ENCODE measurements at places on chromosomes 7 and 10.
A peak's percentile ranks its signal among the peaks of the same experiment; 100 is the strongest.

DNA sequence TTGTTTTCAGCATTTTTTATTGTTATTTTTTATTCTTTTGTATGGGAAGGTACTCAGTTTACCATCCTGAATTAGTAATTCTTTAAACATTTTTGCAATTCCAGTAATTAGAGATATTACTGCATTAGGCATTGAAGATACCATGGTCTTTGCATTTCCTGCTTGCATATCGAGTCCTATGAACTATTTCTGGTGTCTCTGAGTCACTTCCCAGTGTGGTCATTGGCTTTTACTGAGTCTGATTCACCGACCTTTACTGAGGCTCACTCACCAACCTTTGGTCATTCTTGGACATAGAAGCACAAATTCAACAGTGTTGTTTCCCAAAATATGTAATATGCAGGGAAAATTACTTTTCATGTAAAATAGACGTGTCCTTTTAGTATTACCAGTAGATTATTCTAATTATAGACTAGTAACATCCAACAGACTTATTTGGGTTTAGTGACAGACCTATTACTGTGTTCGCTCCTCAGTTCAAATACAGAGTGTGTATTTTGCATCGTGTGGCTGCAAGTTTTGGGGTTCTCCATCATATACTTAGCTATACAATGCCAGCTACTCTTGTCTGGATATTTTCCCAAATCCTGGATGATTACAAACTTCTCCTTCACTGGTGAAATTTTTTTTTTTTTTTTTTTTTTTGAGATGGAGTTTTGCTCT lies 180.7 kb upstream of the PRSS1 start:
- no peak for DNase-seq

GRCh38 chr7:159084069-159084801 lies 60.4 kb downstream of the VIPR2 start:
- DNase-seq, result no peak

- DNase-seq, result no peak
Observed at GRCh38 chr10:28973309-28973972, 296.1 kb downstream of the BAMBI start.

DNA sequence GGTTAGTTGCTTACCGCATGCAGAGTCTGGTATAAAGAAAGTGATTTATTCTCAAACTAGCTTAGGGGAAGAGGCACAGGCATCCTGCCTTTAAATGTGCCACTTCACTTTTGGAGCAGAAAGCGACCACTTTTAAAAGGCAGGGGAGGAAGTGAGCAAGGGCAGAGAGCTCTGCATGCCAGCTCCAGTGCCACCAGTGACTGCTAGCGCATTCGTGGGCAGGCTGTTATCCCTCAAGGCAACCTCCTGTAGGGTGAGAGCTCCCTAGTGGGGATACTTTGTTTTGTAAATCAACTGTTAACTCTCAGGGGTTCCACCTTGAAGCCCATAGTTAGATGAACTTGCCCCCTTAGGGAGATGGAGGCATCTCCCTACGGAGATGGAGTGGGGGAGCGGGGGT lies 29.4 kb upstream of the GRB10 start:
- DNase-seq, result no peak

GRCh38 chr7:35670856-35671569 lies 23.9 kb downstream of the HERPUD2 start:
- no peak for DNase-seq

GRCh38 chr10:58791137-58791536 lies 278.5 kb downstream of the BICC1 start:
- no peak for DNase-seq

DNA sequence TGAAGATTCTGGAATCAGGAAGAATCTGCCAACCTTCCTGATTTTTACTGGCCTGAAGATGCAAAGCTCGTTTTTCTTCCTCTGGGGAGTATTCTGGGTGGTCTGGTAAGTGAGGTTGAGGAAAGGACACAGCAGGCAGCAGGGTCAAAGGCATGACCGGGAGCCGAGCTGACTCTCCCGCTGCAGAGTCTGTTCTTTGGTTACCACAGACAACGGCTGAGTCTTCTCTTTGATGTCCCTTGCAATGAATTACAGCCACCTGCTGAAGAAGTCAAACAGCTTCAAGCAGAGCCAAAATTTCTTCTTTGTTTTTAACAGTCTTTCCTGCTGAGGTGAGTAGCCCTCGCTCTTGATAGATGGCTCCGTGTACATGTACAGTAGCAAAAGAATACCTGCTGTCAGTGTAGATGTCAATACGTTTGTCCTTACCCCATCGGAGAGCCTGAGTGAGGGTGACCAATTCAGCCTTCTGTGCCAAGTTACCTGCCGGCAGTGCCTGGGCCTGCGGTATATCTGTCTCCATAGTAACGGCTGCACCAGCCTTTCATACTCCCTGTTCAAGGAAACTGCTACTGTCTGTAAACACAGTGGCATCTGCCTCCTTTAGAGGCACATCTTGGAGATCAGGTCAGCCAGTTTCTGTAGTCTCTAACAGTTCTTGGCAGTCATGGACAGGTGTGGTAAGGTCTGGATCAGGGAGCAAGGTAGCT lies 76.4 kb downstream of the PRR15 start:
- DNase-seq, result peak; percentile 50

GRCh38 chr7:131186816-131187215 lies 140.9 kb upstream of the MKLN1 start:
- DNase-seq, result no peak

DNA sequence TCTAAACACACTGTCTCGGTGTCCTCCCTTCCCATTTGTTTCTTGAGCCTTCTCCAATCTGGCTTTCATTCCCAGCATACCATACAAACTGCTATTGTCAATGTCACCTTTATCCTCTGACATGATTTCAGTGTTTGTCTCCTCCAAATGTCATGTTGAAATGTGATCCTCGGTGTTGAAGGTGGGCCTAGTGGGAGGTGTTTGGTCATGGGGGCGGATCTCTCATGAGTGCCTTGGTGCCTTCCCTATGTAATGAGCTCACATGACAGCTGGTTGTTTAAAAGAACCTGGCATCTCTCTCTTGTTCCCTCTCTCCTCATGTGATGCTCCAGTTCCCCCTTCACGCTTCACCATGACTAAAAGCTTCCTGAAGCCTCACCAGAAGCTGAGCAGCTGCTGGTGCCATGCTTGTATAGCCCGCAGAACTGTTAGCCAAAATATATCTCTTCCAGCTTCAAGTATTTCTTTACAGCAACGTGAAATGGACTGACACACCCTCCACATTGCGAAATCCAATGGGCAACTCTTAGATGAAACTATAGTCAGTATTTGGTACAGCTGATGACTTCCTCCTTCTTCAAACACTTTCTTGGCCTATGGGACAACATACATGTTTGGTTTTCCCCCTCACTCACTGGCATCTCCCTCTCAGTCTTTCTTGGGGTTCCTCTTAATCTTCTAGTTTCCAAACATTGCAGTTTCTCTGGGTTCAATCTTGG lies 27.8 kb downstream of the RNLS start:
- DNase-seq, result no peak

DNA sequence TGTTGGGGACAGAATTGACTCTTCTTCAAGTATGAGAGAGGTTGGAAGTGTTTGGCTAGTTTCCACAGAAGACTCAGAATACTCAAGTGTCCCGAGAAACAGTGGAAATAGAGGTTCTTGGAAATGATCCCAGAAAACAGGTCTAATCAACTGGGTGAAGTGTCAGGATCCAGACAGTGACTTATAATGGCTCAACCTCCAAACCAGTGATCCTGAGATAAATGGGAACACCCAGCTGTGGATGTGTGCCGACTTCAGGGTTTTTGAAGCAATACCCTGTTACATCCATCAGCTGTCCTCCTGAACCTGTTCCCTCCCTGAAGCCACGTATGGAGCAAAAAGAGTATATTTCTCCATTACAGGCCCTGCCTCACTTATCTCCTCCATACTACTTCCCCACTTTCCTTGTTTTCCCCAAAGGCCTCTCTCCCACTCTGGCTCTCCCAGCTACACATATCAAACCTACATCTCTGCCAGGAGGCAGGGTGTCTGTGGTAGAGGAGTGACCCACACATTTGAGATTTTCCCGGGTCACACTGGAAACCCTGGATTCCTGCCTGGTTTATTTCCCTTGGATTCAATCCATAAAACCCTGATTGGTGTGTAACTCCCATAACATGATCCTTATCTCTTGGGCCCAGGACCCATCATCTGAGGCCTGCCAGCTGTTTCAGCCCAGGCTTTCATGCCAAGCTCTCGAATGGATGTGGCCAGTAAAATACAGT lies 17.6 kb upstream of the ELOVL3 start:
- no peak for DNase-seq

GRCh38 chr10:22071332-22071731 lies 67.8 kb upstream of the DNAJC1 start:
- DNase-seq, result no peak

DNA sequence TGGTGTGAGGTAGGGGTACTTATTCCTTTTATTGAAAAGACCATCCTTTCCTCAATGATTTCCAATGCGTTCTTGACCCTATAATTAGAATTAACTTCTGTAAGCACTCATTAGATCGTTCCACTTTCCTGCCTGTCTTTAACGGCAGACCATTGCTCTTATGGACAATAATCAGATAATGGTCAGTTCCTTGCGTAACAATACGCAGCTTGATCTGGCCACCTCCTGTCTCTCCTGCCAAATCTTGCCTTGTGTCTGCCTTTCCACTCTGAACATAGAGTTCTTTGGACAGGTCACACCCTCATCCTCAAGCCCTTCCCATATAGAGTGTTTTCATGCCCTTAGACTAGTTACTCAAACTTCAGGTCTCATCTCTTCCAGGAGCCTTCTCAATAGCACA lies 2.4 kb upstream of the WIPI2 start:
- DNase-seq, result no peak

DNA sequence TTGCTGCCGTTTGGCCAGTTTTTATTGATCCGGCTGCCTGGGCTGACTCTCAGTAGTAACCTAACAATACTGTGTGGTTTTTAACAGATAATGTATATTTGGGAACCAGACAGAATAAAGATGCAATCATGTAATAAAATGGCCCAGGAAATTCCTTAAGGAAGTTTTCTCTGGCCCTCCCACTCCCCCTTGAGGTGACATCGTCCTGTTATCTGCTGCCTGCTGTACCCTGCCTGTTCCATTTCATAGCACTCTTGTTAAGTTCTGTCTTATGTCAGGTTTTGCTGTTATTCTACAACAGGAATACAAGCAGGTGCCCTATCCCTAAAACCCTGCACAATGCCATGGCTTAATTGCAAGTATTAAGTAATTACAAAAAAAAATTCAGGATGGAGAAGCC lies 12.5 kb downstream of the ITGB8 start:
- no peak for DNase-seq

- no peak for DNase-seq
Observed at GRCh38 chr7:151453326-151453791, 13.4 kb upstream of the CRYGN start.

GRCh38 chr10:24262929-24263590 lies 54.1 kb downstream of the KIAA1217 start:
- no peak for DNase-seq

DNA sequence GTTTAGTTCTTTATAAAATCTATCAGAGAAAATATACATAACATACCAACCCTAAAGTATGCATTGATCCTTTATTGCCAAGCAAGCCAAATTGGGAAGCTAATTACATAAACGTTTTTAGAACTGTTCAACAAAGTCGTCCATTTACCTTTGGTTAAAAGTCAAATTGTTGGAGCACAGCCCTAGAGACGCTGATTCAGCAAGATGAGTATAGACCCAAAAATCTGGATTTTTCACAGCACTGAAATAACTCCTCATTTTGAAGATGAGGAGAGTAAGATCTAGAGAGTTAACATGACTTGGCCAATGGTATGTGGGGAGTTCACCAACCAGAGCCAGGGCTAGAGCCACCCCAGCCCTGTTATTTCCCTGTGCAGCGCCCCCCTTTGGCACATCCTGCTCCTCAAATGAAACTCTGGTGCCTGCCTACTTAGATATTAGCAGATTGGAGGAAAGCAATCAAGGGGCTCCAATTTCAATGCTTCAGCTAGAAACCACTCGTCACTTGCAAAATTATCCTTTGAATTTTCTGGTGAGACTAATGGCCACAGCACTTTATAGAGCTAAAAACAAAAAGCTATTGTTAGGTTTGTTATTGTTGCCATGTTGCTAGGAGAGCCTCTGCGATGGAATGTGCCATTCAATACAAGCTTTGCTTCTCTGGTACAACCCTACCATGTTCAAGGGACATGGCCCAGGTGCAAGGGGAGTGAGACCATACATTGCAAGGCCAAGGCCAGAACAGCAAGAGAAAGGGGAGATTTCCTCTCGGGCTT lies 132.6 kb upstream of the ZEB1 start:
- DNase-seq, result no peak

DNA sequence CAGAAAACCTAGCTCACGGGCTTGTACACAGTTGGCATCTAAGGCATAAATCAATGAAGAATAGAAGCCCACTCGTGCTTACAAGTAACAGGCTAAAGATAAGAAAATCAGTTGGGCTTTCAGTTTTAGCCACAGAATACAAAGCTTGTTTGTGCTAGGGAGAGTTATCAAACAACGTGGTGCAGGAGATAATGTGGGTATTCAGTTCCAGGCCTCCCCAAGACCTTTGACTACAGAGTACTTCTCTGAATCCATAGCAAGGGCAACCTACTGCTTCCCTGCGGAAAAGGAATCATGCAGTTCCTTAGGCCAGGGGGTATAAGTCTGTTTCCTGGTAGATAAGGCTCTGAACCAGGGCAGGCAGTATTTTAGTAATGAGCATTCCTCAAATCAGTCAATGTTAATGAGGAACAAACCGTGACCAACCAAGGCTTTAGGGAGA lies 219.5 kb upstream of the CSTF2T start:
- no peak for DNase-seq

DNA sequence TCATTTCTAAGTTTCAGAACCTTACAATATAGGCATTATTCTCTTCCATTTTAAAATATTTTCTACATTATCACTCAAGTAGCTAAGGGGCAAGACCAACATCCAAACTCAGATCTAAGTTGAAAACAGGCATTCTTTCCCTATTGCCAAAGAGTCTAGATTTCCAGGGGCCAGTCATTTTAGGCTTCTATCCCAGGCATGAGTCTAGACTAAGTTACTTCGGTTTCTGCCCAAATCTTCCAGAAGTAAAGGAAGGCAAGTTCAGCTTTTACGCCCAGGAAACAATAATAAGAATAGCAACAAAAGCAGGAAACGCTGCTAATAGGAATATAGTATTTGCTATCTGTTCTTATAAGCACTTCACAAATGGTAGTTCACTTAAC lies 189.9 kb downstream of the DGKI start:
- no peak for DNase-seq

GRCh38 chr10:8873310-8873709 lies 818.8 kb downstream of the GATA3 start:
- DNase-seq, result no peak

- DNase-seq, result no peak
Observed at GRCh38 chr7:99340659-99341058, 15.0 kb downstream of the ARPC1A start.

GRCh38 chr10:119375574-119376272 lies 166.8 kb downstream of the RGS10 start:
- no peak for DNase-seq

All from NCI-H510A treated with DMSO at 0.1 percent for 48 hours (cell line).